Chondrocyte (in vitro differentiated cells): ENCODE measurements at places on chromosomes 7 and 10.

- H3K4me3 ChIP-seq = no peak overlapping the region
- DNase-seq = no peak
- peaks cover 49% of the 10 kb centered on the region for H3K4me1 ChIP-seq
- no peak overlapping the region for H3K27ac ChIP-seq
- H3K27me3 ChIP-seq = no peaks in the 10 kb centered on the region
Observed at GRCh38 chr7:30915751-30916150, 4.1 kb downstream of the AQP1 start.

DNA sequence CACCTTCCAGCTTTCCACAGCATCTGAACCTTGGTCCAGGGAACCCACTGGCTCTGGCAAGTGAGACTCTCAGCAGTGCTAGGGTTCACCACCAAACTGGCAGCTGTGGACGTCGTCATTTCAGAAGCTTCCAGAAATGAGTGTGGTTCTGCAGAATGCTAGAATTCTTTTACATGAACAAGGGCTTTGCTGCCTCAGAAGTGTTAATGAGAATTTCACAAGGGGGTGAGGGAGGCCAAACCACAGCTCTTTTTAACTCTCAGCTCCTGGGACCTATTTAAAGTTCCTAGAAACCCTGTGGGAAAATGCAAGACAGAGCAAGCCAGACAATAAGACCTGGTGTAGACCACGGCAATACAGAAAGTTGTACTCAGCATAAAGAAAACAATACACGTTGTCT is 129.3 kb upstream of the BET1 start:
- DNase-seq = no peak
- peak overlapping the region; percentile 73 for H3K27ac ChIP-seq
- no peak overlapping the region for H3K4me3 ChIP-seq
- H3K36me3 ChIP-seq = no peaks in the 10 kb centered on the region

GRCh38 chr7:11959121-11959520 is 127.1 kb upstream of the THSD7A start:
- H3K4me3 ChIP-seq = no peak overlapping the region
- no peaks in the 10 kb centered on the region for H3K4me1 ChIP-seq
- DNase-seq = no peak
- H3K27ac ChIP-seq = no peak overlapping the region
- peaks cover 2% of the 10 kb centered on the region for H3K27me3 ChIP-seq

DNA sequence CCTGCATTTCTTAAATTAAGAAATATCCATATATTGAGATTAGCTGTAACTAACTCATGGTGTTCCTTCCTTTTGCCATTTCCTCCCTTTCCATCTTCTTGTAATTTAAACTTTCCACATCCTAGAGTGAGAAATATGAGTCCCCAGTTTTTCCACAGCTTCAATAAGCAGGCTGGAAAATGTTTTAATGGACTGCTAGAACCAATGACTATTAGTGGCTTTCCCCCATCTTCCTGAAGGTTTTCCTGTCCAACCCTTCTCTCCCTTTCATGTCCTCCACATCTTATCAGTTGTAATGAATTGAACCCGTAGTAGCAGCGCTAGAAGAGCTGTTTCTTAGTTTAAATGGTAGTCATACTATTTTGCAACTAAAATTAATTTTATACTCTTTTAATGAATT is 145.7 kb downstream of the AHR start:
- no peak overlapping the region for H3K4me3 ChIP-seq
- peak overlapping the region; percentile 66 for H3K27ac ChIP-seq
- DNase-seq = no peak
- no peaks in the 10 kb centered on the region for H3K27me3 ChIP-seq
- peaks cover 42% of the 10 kb centered on the region for H3K4me1 ChIP-seq

GRCh38 chr10:100693821-100694220 is 51.6 kb upstream of the PAX2 start:
- H3K4me1 ChIP-seq = peaks cover 2% of the 10 kb centered on the region
- H3K27ac ChIP-seq = no peak overlapping the region
- DNase-seq = no peak
- peaks cover 49% of the 10 kb centered on the region for H3K27me3 ChIP-seq

- H3K4me3 ChIP-seq = peak overlapping the region; percentile 22
- H3K4me1 ChIP-seq = peaks cover 39% of the 10 kb centered on the region
- DNase-seq = no peak
- H3K27ac ChIP-seq = peak overlapping the region; percentile 85
Observed at GRCh38 chr7:133358708-133359107, 105.8 kb downstream of the EXOC4 start.

DNA sequence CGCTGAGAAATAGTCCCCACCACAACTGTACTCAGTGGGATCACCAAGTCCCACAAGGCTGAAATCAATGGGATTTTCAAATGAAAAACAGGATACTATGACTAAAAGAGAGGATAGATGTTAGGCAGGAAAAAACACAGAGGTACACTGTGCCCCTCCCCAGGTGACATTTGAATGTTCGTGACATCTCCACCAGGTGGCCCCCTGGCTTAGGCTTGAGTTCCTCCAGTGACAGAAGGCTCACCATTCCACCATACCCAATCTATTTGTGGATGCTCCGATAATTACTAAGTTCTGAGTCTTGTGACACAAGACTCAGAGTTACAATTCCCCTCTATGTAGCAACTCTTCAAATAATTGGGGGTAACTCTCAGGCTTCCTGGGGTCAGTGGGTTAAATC is 77.5 kb upstream of the KCNMA1 start:
- H3K36me3 ChIP-seq = no peaks in the 10 kb centered on the region
- no peak for DNase-seq
- no peaks in the 10 kb centered on the region for H3K27me3 ChIP-seq
- peaks cover 24% of the 10 kb centered on the region for H3K4me1 ChIP-seq
- no peak overlapping the region for H3K4me3 ChIP-seq

- H3K4me3 ChIP-seq = no peak overlapping the region
- H3K27ac ChIP-seq = no peak overlapping the region
- DNase-seq = no peak
- H3K4me1 ChIP-seq = no peaks in the 10 kb centered on the region
- peaks cover 5% of the 10 kb centered on the region for H3K36me3 ChIP-seq
- no peaks in the 10 kb centered on the region for H3K27me3 ChIP-seq
Observed at GRCh38 chr10:132774902-132775863, 10.8 kb downstream of the NKX6-2 start.

GRCh38 chr10:87974130-87974529 is 110.7 kb downstream of the PTEN start:
- H3K27me3 ChIP-seq = no peaks in the 10 kb centered on the region
- no peak overlapping the region for H3K27ac ChIP-seq
- no peak for DNase-seq
- no peak overlapping the region for H3K4me3 ChIP-seq

GRCh38 chr7:129188892-129189660 is 643 bp downstream of the SMO start:
- H3K27me3 ChIP-seq = no peaks in the 10 kb centered on the region
- H3K4me3 ChIP-seq = peak overlapping the region; percentile 93
- peaks cover 5% of the 10 kb centered on the region for H3K36me3 ChIP-seq
- H3K27ac ChIP-seq = peak overlapping the region; percentile 47

DNA sequence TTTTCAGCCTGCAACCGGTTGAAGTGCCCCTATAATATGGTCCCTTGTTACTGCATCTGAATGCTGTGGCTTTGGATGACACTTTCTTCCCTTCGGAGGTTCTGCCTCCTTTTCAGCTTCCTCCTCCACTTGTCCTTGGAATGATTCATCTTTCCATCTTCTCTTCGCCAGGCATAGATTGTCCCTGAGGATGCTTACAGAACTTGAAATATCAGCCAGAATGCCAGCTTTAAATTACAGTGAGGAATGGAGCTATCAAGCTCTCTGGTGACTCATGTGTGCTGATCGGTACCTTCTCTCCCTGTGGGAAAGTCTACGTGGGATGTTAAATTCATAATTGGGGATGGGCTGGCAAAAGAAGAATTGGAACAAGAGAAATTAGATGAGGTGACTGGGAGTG is 45.9 kb upstream of the PDK4 start:
- no peaks in the 10 kb centered on the region for H3K36me3 ChIP-seq
- H3K4me3 ChIP-seq = no peak overlapping the region
- no peak overlapping the region for H3K27ac ChIP-seq
- peaks cover 4% of the 10 kb centered on the region for H3K4me1 ChIP-seq

GRCh38 chr7:35816514-35816913 is 15.7 kb downstream of the SEPTIN7 start:
- H3K27ac ChIP-seq = no peak overlapping the region
- no peaks in the 10 kb centered on the region for H3K27me3 ChIP-seq
- no peak for DNase-seq

DNA sequence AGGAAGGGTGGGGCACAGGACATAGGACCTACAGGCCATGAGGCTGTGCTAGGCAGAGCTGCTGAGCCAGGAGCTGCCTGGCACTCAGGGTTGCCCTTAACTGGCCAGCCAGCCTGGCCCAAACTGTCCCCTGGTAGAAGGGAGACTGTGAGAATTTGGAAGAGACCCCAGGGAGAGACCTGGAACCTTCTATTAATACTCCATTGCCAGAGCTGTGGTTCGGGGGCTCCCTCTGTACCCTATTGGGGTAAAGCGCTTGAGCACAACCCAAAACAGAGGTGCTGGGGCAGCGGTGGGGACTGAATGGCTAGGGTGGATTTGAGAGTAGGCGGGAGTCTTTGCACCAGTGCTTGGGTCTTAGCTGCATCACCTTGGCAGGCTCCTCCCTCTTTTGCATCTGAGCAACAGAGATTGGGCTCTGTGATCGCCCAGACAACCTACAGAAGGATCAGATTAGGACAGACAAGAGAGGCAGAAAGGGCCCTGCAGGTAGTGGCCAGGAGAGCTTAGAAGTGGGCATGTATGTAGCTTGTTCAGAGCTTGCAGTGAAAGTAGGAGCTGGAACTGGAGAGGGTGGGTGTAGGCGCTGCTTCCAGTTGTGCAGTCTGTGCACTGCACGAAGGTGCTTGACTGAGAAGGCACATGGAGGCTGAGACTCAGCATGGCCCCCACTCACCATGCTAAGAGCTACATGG is 53.3 kb downstream of the ADCYAP1R1 start:
- no peak overlapping the region for H3K27ac ChIP-seq
- H3K27me3 ChIP-seq = peaks cover 46% of the 10 kb centered on the region
- no peak overlapping the region for H3K4me3 ChIP-seq
- DNase-seq = no peak
- no peaks in the 10 kb centered on the region for H3K36me3 ChIP-seq

- H3K27me3 ChIP-seq = no peaks in the 10 kb centered on the region
- peaks cover 10% of the 10 kb centered on the region for H3K4me1 ChIP-seq
- no peak overlapping the region for H3K27ac ChIP-seq
- no peak overlapping the region for H3K4me3 ChIP-seq
- DNase-seq = no peak
- no peaks in the 10 kb centered on the region for H3K36me3 ChIP-seq
Observed at GRCh38 chr10:113222207-113222606, 272.2 kb downstream of the TCF7L2 start.

DNA sequence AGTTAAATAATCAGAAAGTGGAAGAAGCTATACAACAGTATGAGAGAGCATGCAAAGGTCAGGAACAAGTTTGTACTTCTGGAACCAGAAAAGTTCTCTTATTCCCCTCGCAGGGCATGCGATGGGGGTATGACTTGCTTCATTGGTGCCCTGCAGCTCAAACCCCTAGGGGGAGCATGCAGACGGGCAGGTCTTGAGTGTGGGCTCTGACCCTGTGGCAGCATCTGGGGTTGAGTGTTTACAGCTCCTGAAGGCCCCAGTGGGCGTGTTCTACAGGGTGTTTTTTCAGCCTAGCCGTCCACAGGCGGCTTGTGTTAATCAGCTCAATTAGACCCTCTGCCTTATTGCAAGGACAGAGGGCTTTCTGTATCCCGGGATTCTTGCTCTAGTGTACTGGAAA is 44.5 kb downstream of the KIF20B start:
- peak; percentile 30 for DNase-seq
- H3K4me1 ChIP-seq = peaks cover 4% of the 10 kb centered on the region
- H3K36me3 ChIP-seq = peaks cover 3% of the 10 kb centered on the region
- no peaks in the 10 kb centered on the region for H3K27me3 ChIP-seq
- H3K27ac ChIP-seq = no peak overlapping the region

GRCh38 chr10:62379394-62379793 is 5.2 kb downstream of the ZNF365 start:
- H3K27ac ChIP-seq = peak overlapping the region; percentile 5
- H3K27me3 ChIP-seq = no peaks in the 10 kb centered on the region
- H3K36me3 ChIP-seq = peaks cover 3% of the 10 kb centered on the region

GRCh38 chr10:43141421-43141820 is 3.2 kb downstream of the CSGALNACT2 start:
- no peaks in the 10 kb centered on the region for H3K27me3 ChIP-seq
- no peaks in the 10 kb centered on the region for H3K36me3 ChIP-seq
- peak overlapping the region; percentile 75 for H3K27ac ChIP-seq
- H3K4me1 ChIP-seq = peaks cover 45% of the 10 kb centered on the region
- no peak overlapping the region for H3K4me3 ChIP-seq

DNA sequence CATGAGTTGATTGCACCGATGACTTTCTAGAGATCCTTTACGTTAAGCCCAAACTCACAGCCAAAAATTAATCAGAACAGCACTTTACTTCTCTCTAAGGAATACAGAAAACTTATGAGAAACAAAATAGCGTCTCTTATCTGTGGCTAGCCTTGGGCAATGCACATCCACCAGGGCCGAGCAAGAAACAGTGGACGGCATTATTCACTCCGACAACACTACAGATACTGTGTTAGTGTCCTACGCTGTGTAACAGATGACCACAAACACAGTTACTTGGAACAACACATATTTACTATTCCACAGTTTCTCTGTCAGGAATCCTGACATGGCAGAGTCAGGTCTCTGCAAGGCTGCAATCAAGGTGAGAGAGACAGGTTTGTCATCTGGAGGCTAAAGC is 598.3 kb upstream of the ADARB2 start:
- H3K36me3 ChIP-seq = no peaks in the 10 kb centered on the region
- no peak overlapping the region for H3K4me3 ChIP-seq
- no peak for DNase-seq
- H3K27me3 ChIP-seq = peaks cover 8% of the 10 kb centered on the region

GRCh38 chr10:117409549-117410305 is 34.5 kb upstream of the PDZD8 start:
- no peak overlapping the region for H3K4me3 ChIP-seq
- DNase-seq = no peak
- no peaks in the 10 kb centered on the region for H3K36me3 ChIP-seq
- H3K4me1 ChIP-seq = peaks cover 6% of the 10 kb centered on the region
- no peak overlapping the region for H3K27ac ChIP-seq
- H3K27me3 ChIP-seq = peaks cover 21% of the 10 kb centered on the region

DNA sequence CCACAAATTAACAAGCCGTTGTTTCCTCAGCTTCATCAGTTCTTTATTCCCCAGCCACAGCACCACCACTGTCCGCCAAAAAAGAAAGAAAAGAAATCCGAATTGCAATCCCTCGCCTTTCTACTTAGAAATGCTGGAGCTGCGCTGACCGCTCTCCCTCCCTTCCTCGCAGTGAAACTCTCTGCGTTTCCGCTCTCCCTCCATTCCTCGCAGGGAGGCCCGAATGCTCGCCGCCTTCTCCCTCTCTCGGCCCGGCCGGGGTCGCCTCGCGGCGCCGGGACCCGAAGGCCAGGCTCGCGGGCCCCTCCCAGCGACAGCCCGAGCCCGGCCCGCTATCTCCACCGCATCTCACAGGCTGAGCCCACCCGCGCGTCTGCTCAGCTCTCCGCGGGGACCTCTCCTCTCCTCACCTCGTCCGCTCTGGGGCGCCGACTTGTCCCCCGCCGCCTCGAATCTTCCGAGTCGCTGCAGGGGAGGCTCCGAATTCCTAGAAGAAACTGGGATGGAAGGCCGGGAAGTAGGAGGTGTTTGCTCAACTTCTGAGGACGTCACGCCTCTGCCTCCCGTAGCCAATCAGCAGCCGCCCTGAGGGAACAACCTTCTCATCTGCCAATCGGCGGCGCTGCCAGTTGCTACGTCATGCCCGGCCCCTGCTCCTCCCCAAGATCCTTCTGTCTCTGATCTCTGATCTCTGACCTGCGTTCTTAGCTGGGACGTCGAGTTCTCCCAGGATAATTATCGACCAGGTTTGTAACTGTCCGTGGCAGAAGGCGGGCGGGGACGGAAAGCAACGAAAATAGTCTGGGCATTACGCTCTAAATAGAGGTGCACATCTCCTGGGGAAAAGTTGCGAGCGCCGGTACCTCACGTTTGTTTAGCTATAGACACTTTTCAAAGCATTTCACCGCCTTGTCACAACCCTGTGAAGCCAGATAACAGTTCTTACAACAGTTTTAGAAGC is at the start of gene AASS:
Gene AASS, minus strand, starts transcription at position 499 of the 961 bp plus-strand sequence. CDS start 10,523 bp downstream, outside the sequence.
- peak; percentile 96 for DNase-seq
- no peaks in the 10 kb centered on the region for H3K36me3 ChIP-seq
- H3K27ac ChIP-seq = peak within 1 kb of the TSS; percentile 99
